Ureter (tissue), 1 donor: ENCODE measurements at places on chromosomes 7 and 10. TPM values are rescaled to one million over a fixed set of nuclear protein-coding genes. Genes with fewer than 3 reads are reported as not detected.

RUFY2 gene
- 43.6 TPM for total RNA-seq

PDCD4 gene
- 114 TPM for total RNA-seq

GSTO2 gene
- 47.0 TPM for total RNA-seq

LBX1 gene
- total RNA-seq = not detected

FAM221A gene
- total RNA-seq = 25.5 TPM

CD36 gene
- total RNA-seq = 25.7 TPM

COL17A1 gene
- total RNA-seq = 18.5 TPM

GRCh38 chr7:65285906-65286864, 87.5 kb upstream of the ZNF92 start:
- no peak for DNase-seq

DNA sequence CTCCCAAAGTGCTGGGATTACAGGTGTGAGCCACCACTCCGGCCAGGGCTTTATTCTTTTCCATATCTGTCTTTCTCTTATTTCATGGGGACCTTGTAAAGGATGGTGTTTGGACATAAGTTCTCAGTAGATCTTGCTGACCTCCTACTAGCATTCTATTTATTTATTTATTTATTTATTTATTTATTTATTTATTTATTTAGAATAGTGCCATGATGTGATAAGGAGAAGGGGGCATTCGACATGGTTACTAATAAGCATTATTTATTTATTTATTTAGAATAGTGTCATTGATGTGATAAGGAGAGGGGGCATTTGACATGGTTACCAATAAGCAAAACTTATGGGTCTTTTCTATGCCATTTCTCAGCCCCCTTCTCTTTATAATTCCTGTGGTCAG, 176.9 kb downstream of the LRRC4 start:
- no peak for DNase-seq

DNA sequence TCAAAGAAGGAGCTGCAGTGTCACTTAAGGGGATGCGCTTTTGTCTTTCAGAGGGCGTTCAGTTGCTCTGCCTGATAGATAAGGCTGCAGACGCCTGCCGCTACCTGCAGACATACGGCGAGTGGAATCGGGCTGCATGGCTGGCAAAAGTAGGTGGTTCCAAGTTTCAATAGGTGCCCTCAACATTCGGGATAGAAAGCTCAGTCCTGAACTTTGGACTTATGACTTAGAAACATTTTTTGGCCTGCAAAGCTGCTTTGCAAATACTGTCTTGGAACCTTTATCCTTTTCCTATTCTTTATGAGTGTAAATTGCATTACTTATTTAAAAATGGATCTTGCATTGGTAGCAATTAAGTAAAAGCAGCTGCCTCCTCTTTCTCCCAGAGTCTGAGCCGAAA, 54.1 kb downstream of the WDR11 start:
- DNase-seq = no peak

GRCh38 chr7:116209561-116210070, 723 bp upstream of the TES start:
- DNase-seq = no peak

- no peak for DNase-seq
These were observed 238.9 kb upstream of the ETV1 start for GRCh38 chr7:14228341-14228740.

GRCh38 chr7:111363099-111363498, 199.2 kb downstream of the IMMP2L start:
- no peak for DNase-seq

DNA sequence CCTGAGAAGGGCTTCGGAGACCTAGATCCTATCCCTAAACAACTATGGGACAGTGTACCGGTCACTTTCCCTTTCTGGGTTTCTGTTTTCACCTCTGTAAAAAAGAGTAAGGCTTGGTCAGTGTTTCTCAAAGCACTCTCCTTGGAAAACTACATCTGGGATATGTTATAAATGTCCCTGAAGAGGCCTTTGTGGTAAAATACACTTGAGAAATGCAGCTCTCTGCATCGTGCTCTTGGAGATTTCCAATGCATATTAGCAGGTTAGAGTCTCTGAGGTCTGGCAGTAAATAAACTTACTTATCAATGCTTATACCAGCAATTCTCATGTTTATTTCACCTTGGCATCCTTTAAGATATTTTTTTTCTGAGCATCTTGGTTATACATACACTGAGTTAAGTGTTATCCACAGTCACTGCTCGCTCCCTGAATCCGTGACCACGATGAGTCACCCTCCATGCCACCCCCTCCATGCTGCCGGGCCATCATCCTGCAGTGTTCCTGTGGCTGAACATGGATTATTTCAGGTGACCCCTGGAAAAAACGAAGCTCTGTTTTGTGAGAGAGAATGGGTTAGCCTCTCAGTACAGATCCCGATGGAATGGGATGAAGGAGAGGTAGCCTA, 3.3 kb upstream of the TBXAS1 start:
- no peak for DNase-seq

- DNase-seq = no peak
These were observed 118.0 kb downstream of the CREB5 start for GRCh38 chr7:28530175-28530802.

DNA sequence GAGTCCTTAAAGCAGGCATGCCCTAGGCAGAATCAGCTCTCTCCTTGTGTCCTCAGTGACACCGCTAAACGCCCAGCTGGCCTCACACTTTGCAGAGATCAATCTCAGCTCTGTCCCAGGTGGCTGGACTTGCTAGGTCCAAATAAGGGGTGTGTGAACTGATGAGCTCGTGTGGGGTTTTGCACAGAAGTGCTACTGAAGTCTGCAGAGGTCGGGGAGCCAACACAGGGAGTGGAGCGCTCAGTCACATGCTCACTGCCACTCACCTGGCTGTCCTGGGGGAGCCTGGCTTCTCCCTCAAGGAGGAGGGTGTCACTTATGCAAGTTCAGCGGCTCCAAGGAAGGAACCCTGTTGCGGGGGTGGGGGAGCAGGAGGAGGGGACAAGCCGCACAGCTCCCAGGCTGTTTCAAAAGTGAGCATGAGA, 2.0 kb downstream of the ELN start:
- peak; percentile 43 for DNase-seq

DNA sequence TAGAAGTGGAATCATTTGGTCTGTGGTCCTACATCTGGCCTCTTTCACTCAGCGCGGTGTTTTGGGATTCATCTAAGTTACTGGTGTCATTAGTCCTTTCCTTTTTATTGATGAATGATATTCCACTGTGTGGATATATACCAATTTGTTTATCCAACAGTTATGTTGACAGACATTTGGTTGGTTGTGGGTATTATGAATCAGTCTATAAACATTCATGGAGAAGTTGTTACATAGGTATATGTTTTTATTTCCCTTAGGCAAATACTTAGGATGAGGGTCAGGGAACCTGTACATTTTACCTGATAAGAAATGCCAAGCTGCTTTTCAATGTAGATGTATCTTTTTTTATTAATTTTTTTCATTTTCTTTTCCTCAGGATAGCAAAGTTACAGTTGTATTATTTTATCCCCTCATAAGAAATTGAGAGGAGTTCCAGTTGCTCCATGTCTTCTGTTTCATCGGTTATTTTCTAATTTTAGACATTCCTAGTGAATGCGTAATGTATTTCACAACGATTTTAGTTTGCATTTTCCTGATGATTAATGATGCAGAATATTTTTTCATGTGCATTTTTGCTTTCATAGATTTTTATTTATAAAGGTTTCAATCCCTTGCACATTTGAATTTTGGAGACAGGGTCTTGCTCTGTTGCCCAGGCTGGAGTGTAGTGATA, 203.8 kb upstream of the SH2B2 start:
- DNase-seq = no peak

GRCh38 chr7:24757353-24758275, at the start of gene GSDME:
Gene GSDME, minus strand, starts transcription at chr7:24757464. Its CDS starts 7,690 bp downstream, at chr7:24749774.
- peak; percentile 64 for DNase-seq

- DNase-seq = no peak
These were observed 1.1 kb upstream of the TFAM start for GRCh38 chr10:58384095-58384494.

GRCh38 chr10:80442879-80443278, 11.2 kb upstream of the TSPAN14 start:
- no peak for DNase-seq

DNA sequence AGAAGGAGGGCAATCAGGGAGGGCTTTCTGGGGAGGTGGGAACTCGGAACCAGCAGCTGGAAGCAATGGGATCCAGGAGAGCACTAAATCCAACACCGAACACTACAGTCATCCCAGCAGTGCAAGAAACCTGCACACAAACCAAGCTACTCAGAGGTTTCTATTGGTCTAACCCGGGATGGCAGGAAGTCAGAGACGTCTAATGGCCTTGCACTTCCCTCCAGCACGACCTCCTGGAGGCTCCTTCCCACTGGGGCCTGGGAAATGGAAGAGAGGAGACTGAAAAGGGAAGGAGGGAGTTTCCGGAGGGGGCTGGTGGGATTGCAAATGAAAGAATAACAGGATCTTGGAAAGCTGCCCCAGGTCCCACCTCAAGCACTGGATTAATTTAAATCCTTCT, 56.3 kb downstream of the TEX36 start:
- no peak for DNase-seq
